HT-29 (cell line): ENCODE measurements at places on chromosomes 13 and 19.

DNA sequence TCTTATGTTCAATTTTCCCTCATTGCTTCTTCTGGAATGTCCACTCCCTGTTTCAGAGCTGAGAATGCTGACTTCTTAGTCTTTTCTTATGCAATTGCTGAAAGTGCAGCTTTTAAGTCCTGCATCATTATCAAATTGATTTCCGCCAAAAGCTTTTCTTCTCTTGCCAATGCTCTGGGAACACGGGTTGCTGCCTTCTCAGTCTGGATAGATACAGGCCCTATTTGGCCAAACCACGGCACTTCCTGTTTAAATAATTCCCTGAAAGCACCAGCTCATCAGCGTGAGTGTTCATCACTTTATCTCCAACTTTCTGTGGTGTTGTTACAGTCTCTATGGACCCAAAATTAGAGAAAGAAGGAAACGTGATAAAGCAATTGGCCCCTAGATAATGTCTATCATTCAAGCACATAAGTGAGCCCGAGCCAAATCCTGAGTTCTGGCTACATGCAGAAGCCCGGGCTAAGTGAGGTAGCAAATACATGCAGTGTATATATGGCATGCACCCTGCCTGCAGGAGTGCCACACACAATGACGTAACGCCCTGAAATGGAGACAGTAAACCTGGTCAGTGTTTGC, 85.7 kb downstream of the CYSLTR2 start:
- no peak for DNase-seq

DNA sequence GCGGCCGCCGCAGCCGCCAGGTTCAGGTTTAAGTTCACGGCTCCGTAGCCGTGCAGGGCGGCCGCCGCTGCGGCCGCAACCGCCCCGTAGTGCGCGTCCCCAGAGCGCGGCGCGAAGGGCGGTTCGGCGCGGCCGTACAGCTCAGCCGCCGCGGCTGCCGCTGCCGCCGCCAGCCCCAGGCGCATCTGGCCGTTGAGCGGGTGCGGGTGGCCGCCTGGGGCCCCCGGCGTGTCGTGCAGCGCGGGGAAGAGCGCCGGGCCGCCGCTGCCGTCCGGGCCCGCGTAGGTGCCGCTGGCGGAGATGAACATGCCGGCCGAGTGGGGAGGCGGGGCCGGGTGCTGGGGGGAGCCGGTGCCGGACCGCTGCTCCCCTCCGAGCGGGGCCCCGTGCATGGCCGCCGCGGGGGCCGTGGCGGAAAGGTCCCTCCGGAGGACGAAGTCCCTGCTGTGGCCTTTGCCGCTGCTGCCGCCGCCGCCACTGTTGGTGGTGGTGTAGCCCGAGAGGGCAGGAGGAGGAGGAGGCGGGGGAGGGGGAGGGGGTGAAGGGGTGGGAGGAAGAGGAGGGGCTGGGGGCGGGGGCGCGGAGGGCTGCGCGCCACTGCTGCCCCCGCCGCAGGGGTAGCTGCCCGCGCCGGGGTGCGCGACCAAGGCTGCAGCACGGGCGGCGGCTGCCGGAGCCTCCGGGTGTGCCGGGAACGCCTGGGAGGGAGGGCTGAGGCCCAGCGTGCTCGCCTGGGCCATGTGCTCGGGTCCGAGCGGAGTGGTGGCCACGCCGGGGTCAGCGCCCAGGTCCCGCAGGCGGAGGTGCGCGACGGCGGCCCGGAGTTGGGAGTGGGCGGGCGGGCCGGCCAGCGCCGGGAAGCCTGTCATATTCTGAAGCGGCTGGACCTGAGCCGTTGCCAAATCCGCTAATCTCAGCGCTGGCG, 654 bp downstream of the ZIC5 start:
- peak; percentile 29 for DNase-seq

GRCh38 chr19:28402701-28403290, 810.2 kb downstream of the UQCRFS1 start:
- no peak for DNase-seq

DNA sequence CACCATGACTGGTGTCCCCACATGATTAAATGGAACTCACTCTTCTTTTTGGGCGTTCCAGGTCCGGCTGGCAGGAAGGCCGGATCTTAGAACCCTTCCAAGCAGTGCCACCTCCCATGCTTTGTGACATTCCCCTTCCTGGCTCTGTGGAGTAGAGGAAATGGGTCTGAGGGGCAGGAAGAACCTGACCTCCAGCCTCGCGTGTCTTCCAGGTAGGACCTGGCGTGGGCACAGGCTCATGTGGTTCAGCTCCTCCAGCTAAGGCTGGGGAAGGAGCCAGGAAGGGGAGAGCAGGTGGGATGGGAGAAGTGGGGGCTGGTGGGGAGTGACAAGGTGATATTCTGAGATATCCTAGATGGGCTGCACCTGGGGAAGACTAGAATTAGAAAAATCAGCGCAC, 2.1 kb downstream of the TMEM255B start:
- no peak for DNase-seq

DNA sequence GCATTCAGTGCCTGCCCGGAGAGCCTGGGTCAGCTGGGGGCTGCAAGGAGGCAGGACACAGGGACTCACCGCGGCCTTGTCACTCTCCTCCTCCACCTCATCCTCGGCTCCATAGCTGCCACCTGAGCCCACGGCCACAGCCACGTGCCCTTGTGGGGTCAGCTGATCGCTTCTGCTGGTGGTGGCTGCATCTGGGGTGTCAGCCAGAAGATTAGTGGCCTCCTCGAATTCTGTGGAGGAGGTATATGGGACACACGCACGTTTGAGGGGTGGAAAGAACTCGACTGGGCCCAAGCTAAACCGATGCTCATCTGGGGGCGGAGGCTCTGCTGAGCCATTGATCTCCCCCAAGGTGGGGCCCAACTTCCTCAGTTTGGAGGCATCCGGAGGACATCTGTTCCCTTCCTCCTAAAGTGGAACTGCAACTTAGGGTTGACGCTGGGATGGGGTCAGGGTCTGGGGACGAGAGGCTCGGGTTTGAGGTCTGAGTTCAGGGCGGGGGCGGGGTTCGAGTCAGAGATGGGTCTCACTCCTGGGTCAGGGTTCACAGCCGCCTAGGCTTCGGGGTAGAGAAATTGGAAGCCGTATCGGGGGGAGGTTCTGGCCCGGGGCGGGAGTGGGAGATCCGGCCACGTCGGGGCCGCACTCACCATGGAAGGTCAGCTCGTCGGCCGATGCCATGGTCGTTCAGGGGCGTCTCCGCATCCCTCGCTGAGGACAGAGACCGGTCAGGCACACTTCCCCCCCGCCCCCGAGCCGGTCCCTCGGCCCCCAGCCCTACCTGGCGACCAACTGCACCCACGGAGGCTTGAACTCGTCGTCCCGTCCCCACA, 493 bp downstream of the YIPF2 start:
- DNase-seq: no peak

DNA sequence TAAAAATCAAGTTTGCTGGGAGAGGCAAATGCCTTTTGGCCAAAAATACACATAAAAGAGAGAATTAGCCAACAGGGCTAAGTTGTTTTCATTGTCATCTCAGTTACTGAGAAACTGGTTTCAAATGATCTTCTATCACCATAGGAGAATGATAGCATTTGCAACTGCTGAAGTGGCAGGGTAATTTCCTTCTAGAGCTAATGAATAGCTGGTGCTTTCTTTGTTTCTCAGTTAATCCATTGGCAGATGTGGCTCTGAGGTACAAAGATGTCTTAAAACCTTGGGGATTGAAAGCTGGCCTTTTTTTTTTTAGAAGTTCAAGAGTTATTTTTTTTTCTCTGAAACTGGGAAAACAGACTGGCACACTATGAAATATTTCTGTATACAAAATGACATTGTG, 332.7 kb upstream of the KLF12 start:
- DNase-seq: no peak

DNA sequence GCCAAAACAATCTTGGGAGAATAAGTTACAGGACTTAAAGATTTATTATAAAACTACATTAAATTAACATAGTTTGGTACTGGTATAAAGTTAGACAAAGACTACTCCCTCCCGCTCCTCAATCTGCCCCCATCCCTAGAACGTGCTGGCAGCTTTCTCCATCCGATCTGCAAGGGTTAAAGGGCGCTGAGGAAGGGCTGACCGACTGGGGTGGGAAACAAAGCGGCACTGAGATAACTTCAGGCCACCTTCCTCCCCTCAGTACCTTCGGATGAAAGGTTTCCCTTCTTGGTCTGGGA, 790 bp upstream of the SUGT1 start:
- no peak for DNase-seq
